Activated T-helper 2 cell treated with anti-CD3 and anti-CD28 coated beads, Interferon-gamma antibody, Interleukin-2, Interleukin-4, amounts not matched to agents 10 μg/mL and 5 μg/mL and 100 μg/mL, durations not matched to agents 14 hours and 24 hours and 36 hours (primary cell): ENCODE measurements at places on chromosomes 12 and 14. TPM values are rescaled to one million over a fixed set of nuclear protein-coding genes. Genes with fewer than 3 reads are reported as not detected.

Gene SRRM4
- not detected in 2 replicates for total RNA-seq

Gene STRAP
- total RNA-seq = 144 TPM in 2 replicates

Gene PTPN6
- total RNA-seq = 250 and 252 TPM in 2 replicates

Gene COQ6
- 17.2 and 17.8 TPM in 2 replicates for total RNA-seq

Gene LRRC43
- total RNA-seq = 1.0 and 1.6 TPM in 2 replicates

Gene PRIM1
- total RNA-seq = 59.4 and 63.9 TPM in 2 replicates

Gene SEC23A
- 76.4 and 86.7 TPM in 2 replicates for total RNA-seq

Gene ASB2
- 19.8 TPM in 2 replicates for total RNA-seq

Gene TEX52
- total RNA-seq = not detected in 2 replicates

Gene NRXN3
- total RNA-seq = 0.07 TPM in 1 of 2 replicates, not detected in the other

Gene ACVRL1
- total RNA-seq = not detected in 2 replicates

GRCh38 chr14:73842851-73843250 lies 8.8 kb upstream of the PTGR2 start:
- H3K4me3 ChIP-seq = no peak overlapping the region
- no peaks in the 10 kb centered on the region for H3K36me3 ChIP-seq
- no peak overlapping the region for H3K27ac ChIP-seq
- peaks cover 9% of the 10 kb centered on the region for H3K27me3 ChIP-seq
- H3K4me1 ChIP-seq = peaks cover 2% of the 10 kb centered on the region
- DNase-seq = no peak

- no peak overlapping the region for H3K27ac ChIP-seq
- H3K36me3 ChIP-seq = peaks cover 3% of the 10 kb centered on the region
- H3K27me3 ChIP-seq = no peaks in the 10 kb centered on the region
- no peak overlapping the region for H3K4me3 ChIP-seq
- DNase-seq = no peak
These were observed 10.5 kb downstream of the PALS1 start for GRCh38 chr14:67251573-67252226.

DNA sequence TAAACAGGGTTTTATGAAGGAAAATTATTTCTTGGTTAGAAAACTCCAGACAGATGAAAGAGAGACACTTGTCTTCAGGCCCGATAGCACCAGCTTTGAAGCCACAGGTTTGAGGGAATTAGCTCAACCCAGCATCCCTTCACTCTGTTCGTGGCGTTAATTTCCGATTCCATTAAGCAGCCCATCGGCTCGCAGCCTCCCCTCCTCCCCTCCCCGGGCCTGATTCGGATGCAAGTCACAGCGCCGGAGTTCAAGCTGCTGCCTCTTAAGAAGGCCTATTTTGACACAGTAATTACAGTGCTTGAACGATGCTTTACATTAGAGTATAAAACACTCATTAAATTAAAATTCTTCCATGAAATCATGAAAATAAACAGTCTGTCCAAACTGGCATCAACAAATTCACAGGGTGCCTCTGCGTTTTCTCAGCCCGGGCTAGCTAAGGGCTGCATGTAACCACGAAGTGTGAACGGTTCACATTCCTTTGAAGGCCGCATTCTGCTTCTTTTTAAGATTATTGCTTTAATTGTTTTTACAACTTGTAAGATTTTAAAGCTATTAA lies 145.8 kb downstream of the DICER1 start:
- H3K27ac ChIP-seq = no peak overlapping the region
- H3K27me3 ChIP-seq = peaks cover 7% of the 10 kb centered on the region
- DNase-seq = no peak
- no peaks in the 10 kb centered on the region for H3K4me1 ChIP-seq

- no peak overlapping the region for H3K27ac ChIP-seq
- H3K4me1 ChIP-seq = no peaks in the 10 kb centered on the region
- no peak overlapping the region for H3K4me3 ChIP-seq
These were observed 87.2 kb upstream of the CDKN3 start for GRCh38 chr14:54309615-54310014.

GRCh38 chr12:9951026-9951675 lies 19.0 kb upstream of the CLEC2A start:
- peaks cover 58% of the 10 kb centered on the region for H3K4me1 ChIP-seq
- peak; percentile 43 for DNase-seq
- H3K4me3 ChIP-seq = peak overlapping the region; percentile 49
- peak overlapping the region; percentile 60 for H3K27ac ChIP-seq
- peaks cover 2% of the 10 kb centered on the region for H3K27me3 ChIP-seq
- no peaks in the 10 kb centered on the region for H3K36me3 ChIP-seq

GRCh38 chr12:129551441-129551840 lies 352.4 kb downstream of the TMEM132D start:
- no peak for DNase-seq
- no peaks in the 10 kb centered on the region for H3K4me1 ChIP-seq
- no peak overlapping the region for H3K27ac ChIP-seq
- H3K36me3 ChIP-seq = no peaks in the 10 kb centered on the region

DNA sequence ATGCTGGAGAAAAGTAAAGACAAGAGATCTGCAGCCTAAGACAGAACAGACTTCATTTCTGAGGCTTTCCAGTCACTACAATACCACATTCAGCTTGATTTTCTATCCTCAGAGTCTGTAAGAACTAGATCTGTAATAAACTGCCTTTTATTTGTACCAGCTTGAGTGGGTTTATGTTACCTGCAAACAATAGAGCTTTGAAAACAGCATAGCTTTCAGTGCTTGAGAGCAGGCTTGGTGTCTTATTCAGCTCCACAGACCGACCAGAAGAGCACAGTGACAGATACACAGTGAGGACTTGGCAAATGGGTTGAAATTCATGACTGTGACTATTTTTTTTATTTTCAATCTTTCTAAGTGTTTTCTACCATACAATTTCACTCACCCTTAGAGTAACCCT lies 207.8 kb upstream of the OTX2 start:
- H3K4me1 ChIP-seq = no peaks in the 10 kb centered on the region
- no peaks in the 10 kb centered on the region for H3K36me3 ChIP-seq
- DNase-seq = no peak
- H3K27ac ChIP-seq = no peak overlapping the region

DNA sequence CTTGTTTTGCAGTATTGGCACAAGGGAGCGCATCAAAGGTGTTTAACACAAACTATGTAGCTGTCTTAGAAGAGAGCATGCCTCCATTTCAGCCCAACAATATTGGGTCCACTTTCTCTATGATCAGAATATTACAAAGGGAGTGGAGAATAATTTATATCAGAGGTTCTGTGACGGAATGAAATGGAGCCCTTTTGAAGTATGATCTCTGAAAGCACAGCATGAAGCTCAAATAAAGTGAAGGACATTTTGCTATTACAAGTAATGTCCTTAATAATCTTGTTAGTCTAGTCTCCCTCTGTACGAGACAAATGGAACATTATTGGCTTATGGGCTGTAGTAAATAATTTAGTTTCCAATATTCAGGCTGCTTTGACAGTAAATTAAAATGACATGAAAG lies 302.7 kb downstream of the NPAS3 start:
- no peaks in the 10 kb centered on the region for H3K36me3 ChIP-seq
- H3K27me3 ChIP-seq = no peaks in the 10 kb centered on the region
- no peak overlapping the region for H3K27ac ChIP-seq
- no peaks in the 10 kb centered on the region for H3K4me1 ChIP-seq

- H3K27ac ChIP-seq = no peak overlapping the region
- peaks cover 3% of the 10 kb centered on the region for H3K4me1 ChIP-seq
- no peaks in the 10 kb centered on the region for H3K36me3 ChIP-seq
- no peak overlapping the region for H3K4me3 ChIP-seq
- no peak for DNase-seq
These were observed 71.1 kb downstream of the PELI2 start for GRCh38 chr14:56189307-56189706.

GRCh38 chr12:124753228-124753591 lies 110.5 kb downstream of the SCARB1 start:
- H3K36me3 ChIP-seq = peaks cover 3% of the 10 kb centered on the region
- H3K27me3 ChIP-seq = peaks cover 37% of the 10 kb centered on the region
- no peak overlapping the region for H3K27ac ChIP-seq
- H3K4me3 ChIP-seq = no peak overlapping the region
- DNase-seq = no peak

DNA sequence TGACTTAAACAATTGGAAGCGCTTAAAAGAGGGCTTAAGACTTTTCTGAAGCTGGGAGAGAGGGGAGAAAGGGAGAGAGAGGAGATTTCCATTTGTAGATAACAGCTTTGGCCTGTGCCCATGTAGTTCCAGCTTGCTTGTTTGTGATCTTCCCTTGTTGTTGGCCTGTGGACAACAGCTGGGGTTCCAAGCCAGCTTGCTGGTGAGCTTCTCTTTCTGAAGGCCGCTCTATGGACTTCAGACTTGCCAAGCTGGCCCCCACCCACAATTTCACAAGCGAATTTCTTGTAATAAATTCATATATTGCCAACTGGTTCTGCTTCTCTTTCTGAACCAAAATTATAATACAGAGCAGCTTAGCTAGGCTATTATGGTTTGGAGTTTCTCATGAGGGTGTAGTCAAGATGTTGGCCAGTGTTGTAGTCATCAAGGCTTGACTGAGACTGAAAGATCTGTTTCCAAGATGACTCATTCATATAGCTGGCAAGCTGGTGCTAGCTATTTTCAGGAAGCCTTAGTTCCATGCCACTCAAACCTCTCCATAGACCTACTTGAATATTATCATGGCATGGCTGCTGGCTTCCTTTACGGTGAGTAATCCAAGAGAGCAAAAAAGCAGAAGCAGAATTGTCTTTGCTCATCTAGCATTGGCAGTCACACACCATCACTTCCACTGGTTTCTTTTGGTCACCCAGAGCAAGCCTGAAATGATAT lies 89.4 kb downstream of the ATP23 start:
- no peak overlapping the region for H3K4me3 ChIP-seq
- no peaks in the 10 kb centered on the region for H3K27me3 ChIP-seq
- H3K4me1 ChIP-seq = no peaks in the 10 kb centered on the region
- H3K36me3 ChIP-seq = no peaks in the 10 kb centered on the region
- DNase-seq = no peak

- H3K4me3 ChIP-seq = no peak overlapping the region
- no peaks in the 10 kb centered on the region for H3K4me1 ChIP-seq
- no peak overlapping the region for H3K27ac ChIP-seq
- DNase-seq = no peak
These were observed 628 bp downstream of the VRTN start for GRCh38 chr14:74348735-74349463.

- no peak overlapping the region for H3K27ac ChIP-seq
- peaks cover 11% of the 10 kb centered on the region for H3K27me3 ChIP-seq
- no peak overlapping the region for H3K4me3 ChIP-seq
- DNase-seq = no peak
- peaks cover 12% of the 10 kb centered on the region for H3K4me1 ChIP-seq
These were observed 10.6 kb upstream of the MAP4K5 start for GRCh38 chr14:50542941-50543418.

- H3K4me1 ChIP-seq = no peaks in the 10 kb centered on the region
- H3K27me3 ChIP-seq = peaks cover 6% of the 10 kb centered on the region
- no peaks in the 10 kb centered on the region for H3K36me3 ChIP-seq
- no peak for DNase-seq
These were observed 83.0 kb upstream of the WSCD2 start for GRCh38 chr12:108046135-108046534.

GRCh38 chr12:5904969-5905368 lies 40.1 kb downstream of the ANO2 start:
- peaks cover 2% of the 10 kb centered on the region for H3K27me3 ChIP-seq
- no peaks in the 10 kb centered on the region for H3K36me3 ChIP-seq
- no peak overlapping the region for H3K4me3 ChIP-seq
- no peak overlapping the region for H3K27ac ChIP-seq

DNA sequence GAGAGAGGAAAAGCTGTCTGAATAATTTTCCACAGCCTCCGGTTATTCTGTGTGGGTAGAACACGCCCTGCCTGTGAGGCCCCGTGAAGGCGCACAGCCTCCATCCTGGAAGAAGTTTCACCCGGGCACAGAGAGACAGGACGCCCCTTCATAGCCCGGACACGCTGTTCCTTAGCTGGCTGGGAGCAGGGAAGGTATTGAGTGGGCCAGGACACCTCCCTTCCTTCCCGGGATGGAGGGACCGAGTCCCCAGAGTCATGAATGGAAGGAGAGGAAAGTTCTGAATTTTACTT lies 135.5 kb downstream of the GCH1 start:
- peaks cover 14% of the 10 kb centered on the region for H3K27me3 ChIP-seq
- peaks cover 15% of the 10 kb centered on the region for H3K4me1 ChIP-seq
- H3K36me3 ChIP-seq = peaks cover 6% of the 10 kb centered on the region
- no peak for DNase-seq
- no peak overlapping the region for H3K4me3 ChIP-seq

- no peak for DNase-seq
- no peaks in the 10 kb centered on the region for H3K36me3 ChIP-seq
- H3K27ac ChIP-seq = no peak overlapping the region
- peaks cover 3% of the 10 kb centered on the region for H3K4me1 ChIP-seq
These were observed 291.7 kb downstream of the ZFP36L1 start for GRCh38 chr14:68501171-68501570.

DNA sequence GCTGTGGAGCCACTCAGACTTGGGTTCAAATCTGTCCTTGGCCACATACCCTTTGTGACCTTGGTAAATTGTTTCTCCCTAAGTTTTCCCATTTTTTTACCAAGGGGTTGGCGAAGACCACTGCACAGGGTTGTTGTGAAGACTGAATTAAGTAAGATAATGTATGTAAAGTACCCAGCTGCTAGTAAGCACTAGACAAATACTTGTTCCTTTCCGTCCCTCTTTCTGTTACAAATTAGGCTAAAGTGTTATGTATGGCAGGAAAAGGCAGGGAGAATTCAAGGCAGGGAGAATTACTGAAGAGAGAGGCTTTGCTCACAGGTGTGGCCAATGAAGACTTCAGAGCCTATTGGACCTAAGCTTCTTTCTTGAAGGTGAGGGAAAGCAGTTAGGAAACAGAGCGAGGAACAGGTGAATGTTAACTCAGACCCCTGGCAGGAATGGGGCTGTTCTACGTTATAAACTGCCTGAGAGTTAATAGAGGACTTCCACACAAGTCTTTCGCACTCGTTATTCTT lies 25.9 kb downstream of the ABHD12B start:
- no peak overlapping the region for H3K27ac ChIP-seq
- DNase-seq = no peak
- H3K27me3 ChIP-seq = peaks cover 11% of the 10 kb centered on the region
- H3K36me3 ChIP-seq = no peaks in the 10 kb centered on the region

- no peak overlapping the region for H3K27ac ChIP-seq
- no peaks in the 10 kb centered on the region for H3K36me3 ChIP-seq
- peaks cover 2% of the 10 kb centered on the region for H3K4me1 ChIP-seq
- peaks cover 66% of the 10 kb centered on the region for H3K27me3 ChIP-seq
These were observed 5.0 kb upstream of the NPAS3 start for GRCh38 chr14:32933629-32934072.

- H3K27ac ChIP-seq = no peak overlapping the region
- H3K4me3 ChIP-seq = no peak overlapping the region
These were observed 134.6 kb downstream of the OTOGL start for GRCh38 chr12:80233926-80234325.

GRCh38 chr12:20024194-20024593 lies 344.1 kb upstream of the PDE3A start:
- H3K4me1 ChIP-seq = no peaks in the 10 kb centered on the region
- H3K4me3 ChIP-seq = no peak overlapping the region

- H3K27ac ChIP-seq = no peak overlapping the region
- DNase-seq = no peak
- H3K36me3 ChIP-seq = no peaks in the 10 kb centered on the region
- no peaks in the 10 kb centered on the region for H3K27me3 ChIP-seq
- no peaks in the 10 kb centered on the region for H3K4me1 ChIP-seq
These were observed 544.0 kb downstream of the GALC start for GRCh38 chr14:87449016-87449415.

- no peaks in the 10 kb centered on the region for H3K27me3 ChIP-seq
- H3K36me3 ChIP-seq = no peaks in the 10 kb centered on the region
- no peak for DNase-seq
- H3K4me3 ChIP-seq = no peak overlapping the region
- H3K4me1 ChIP-seq = peaks cover 3% of the 10 kb centered on the region
- H3K27ac ChIP-seq = no peak overlapping the region
These were observed 55.3 kb upstream of the AMN1 start for GRCh38 chr12:31783996-31784645.

GRCh38 chr12:106138357-106138632 lies 459 bp downstream of the NUAK1 start:
- H3K36me3 ChIP-seq = no peaks in the 10 kb centered on the region
- no peak overlapping the region for H3K27ac ChIP-seq
- no peak for DNase-seq
- H3K4me3 ChIP-seq = peak overlapping the region; percentile 62
